Ascending aorta (tissue), 2 donors: ENCODE measurements at places on chromosomes 2 and 18.

DNA sequence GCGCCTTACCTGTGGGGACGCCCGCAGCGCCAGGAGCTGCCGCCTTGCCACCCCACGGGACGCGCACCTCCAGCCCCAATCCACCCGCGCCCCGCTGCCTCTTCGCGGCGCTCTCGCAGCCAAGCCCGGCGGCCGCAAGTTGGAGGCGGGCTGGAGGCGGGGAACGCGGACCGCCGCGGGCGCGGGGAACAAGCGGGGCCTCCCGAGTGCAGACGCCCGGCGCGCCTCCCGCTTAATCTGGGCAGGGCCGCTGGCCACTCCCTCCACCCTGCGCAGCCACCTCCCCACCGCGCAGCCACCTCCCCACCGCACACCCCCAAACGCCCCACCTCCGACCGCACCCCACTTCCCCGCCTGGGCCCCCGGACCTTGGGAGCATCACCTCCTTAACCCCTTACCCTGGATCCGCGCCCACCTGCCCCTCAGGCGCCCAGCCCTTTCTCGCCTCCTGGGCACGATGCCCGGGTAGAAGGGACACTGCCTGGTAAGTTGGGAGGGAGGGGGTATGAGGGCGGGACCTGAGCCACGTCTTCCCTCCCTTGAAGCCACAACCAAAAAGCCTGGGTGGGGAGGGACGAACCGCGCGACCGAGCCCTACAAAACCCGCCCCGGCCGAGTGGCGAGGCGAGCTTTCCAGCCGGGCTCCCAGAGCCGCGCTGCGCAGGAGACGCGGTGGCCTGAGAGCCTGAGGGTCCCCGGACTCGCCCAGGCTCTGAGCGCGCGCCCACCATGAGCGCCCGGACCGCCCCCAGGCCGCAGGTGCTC lies at the start of the genes COL4A3 and COL4A4:
TSS of gene COL4A3 (plus strand) at position 627 of the 765 bp plus-strand sequence. CDS start at position 730, 103 bp downstream.
TSS of gene COL4A4 (minus strand) at position 208 of the 765 bp plus-strand sequence. CDS start 16,722 bp downstream, outside the sequence.
- DNase-seq = peak; percentile 77

- DNase-seq = no peak
Measured at GRCh38 chr2:85063981-85064599, 69.1 kb upstream of the TCF7L1 start.

GRCh38 chr18:7415081-7415894 lies 151.8 kb upstream of the PTPRM start:
- no peak for DNase-seq

GRCh38 chr2:88857951-88858411 lies 166.5 kb downstream of the RPIA start:
- no peak for DNase-seq

DNA sequence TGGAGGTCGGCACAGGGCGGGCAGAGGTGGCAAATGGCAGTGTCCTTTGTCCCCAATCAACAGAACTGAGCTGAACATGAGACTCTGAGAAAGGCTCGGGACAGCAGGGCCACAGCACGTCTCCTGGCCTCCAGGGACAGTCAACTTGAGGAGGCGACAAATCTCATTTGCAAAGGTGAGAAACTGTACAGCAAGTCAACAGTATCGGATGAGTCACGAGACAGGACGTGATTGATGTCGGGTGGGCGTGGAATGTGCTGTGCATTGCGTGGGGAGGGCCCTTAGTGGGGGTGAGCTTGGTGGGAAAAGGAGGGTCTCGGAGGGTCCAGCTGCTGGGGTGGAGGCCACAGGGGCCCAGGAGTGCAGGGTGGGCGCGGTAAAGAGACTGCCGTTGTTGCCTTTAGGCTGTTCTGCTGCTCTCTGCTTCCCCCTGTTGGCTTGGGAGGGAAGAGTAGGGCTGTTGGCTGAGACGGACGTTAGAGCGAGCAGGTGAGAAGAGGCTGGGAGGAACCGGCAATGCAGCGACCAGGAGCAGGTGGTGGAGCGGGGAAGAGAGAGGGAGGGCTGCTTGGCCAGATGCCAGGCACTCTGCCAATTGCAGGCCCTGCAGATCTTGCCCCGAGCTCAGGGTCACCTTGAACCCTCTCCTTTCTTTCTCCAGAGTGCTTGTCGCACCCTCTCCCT lies 164.3 kb downstream of the BCL2 start:
- peak; percentile 79 for DNase-seq

GRCh38 chr2:27369471-27370025 lies 590 bp downstream of the EIF2B4 start:
- DNase-seq = no peak
